Osteoblast (primary cell): ENCODE measurements at places on chromosomes 11 and 22.

DNA sequence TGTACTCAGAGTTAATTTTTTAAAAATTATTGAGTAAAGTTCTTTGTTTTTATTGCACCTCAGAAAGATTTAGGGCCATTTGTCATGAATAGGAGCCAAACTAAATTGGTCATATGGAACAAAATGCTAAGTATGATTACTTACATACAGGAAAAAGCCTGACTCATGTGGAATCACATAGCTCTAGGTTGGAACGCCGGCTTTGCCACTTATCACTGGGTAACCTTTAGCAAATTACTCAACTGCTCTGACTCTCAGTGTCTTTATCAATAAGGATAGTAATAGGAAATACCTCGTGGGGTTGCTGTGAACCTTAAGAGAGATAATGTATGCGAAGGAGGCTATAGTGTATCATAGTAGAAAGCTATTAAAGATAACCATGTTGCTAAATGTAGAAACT is 638.5 kb downstream of the NELL1 start:
- DNase-seq = no peak

- no peak for DNase-seq
These were observed 131.8 kb downstream of the UVRAG start for GRCh38 chr11:75946531-75947530.

DNA sequence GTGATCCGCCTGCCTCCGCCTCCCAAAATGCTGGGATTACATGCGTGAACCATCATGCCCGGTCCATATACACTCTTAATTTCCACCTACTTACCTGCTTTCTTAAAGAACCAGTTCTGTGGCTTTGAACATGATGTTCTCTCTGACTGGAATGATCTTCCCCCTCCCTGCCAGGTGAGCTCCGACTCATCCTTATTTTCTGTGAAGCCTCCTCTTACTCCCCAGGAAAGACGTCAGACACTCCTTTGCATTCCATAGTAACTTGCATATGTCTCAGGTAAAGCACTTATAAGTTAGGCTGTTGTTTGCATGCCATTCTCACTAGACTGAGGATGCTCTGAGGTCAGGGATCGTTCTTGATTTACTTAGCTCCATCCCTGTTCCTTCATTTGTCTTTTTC is 91.8 kb upstream of the RAB1B start:
- no peak for DNase-seq

DNA sequence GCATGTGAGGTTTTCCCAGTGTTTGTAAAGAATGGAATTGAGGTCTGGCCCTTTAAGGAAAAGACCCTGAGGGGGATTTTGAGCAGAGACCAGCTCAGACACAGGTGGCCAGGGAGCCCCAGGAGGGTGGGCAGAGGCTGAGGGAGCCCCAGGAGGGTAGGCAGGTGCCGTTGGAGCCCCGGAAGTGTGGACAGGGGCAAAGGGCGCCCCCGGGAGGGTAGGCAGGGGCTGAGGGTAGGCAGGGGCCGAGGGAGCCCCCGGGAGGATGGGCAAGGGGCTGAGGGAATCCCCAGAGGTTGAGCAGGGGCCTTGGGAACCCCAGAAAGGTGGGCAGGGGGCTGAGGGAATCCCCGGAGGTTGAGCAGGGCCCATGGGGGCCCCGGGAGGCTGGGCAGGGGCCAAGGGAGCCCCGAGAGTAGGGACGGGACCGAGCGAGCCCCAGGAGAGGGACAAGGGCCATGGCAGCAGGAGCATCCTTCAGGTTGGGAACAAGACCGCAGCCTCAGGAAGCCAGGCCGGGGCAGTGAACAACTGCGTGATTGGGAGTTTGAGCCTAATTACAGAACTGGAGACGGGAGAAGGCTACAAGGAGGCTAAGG is 292.0 kb downstream of the BRD1 start:
- DNase-seq = peak; percentile 48

- DNase-seq = peak; percentile 46
These were observed 69.4 kb downstream of the MCHR1 start for GRCh38 chr22:40748388-40749355.

DNA sequence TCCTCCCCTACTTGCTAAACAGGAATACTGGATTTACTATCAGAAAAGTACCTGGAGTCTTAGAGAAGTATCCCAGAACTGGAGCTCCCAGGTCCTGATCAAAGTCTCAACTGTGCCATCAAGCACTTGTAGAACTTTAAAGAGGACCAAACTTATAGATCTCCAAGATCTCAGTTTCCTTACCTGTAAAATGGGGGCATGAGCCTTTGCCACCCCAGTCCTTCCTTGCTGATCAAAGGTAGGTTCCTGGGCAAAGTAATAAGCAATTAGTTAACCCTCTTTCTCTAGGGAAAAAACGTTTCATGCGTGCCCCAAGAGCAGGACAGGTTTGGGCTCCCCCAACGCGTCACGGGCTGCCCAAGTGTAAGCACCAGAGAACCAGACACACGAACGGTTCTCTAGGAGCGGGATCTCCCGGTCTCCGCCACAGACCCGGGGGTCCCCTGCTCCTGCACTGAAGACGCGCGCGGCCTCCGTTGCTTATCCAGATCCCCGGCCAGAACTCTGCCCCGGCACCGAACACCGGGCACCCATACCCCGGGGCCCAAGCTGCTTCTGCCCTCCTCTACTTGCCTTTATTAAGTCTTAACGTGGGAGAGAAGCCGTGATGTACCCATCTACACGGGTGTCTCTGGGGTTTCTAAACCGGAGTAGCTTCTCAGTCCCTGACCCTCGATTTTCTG is 505 bp downstream of the ZNF214 start:
- peak; percentile 72 for DNase-seq

GRCh38 chr11:119706029-119706428 is 23.0 kb downstream of the NECTIN1 start:
- DNase-seq = no peak

GRCh38 chr22:45125188-45125587 is 38.5 kb upstream of the NUP50 start:
- peak; percentile 94 for DNase-seq

- DNase-seq = no peak
These were observed 100.3 kb downstream of the CCDC81 start for GRCh38 chr11:86475027-86475426.

GRCh38 chr11:70169127-70169526 is 34.0 kb upstream of the FADD start:
- DNase-seq = peak; percentile 75
